WTC11 (cell line): ENCODE measurements at places on chromosomes 3 and 15. TPM values are rescaled to one million over a fixed set of nuclear protein-coding genes. Genes with fewer than 3 reads are reported as not detected.

ANKRD34C gene
- total RNA-seq: not detected in 3 replicates

DNA sequence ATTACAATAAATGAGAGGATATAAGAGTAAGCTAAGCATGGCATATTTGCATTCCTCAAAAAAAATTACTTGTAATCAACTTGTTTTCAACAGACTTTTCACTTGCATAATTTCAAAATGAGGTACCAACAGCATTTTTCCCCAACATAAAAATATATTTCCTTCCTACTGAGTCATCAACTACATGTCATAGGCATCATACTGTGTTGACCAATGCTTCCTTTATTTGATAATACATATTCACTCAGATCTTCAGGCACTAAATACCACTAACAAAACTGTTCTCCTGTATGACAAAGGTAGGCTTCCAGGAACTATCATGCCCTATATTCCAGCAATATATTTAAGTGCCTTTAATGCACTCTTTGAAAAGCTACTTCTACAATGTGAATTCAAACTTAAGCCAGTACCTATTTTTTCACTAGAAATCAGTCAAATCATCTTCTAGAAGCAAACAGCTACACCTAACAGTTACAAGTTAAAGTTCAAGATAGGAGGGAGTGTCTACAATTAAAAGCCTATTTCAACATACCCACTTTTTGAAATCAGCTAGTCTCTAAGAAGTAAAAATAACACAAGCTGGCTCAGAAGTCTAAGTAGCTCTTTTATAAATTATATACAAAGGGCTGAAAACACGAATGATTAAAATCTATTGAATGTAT lies 11.3 kb downstream of the ADAM10 start:
- DNase-seq: no peak

DNA sequence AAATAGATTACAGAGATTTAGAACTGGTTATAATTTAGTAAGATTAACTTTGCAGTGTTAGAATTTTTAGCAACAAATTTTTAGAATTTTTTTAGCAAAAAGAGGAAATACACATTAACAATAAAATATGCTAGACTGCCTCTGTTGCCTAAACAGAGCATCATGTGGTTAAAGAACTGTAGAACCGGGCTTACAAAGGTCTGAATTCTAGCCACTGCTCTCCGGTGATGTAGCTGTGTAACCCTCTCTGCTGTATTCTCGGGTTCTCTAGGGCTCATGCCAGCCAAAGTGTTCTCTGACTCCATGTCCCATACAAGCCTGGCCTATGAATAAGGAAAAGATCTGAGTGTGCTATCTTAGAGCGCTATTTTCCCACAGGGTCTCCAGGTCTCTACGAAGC lies 2.9 kb upstream of the P2RY12 start:
- DNase-seq: no peak

DNA sequence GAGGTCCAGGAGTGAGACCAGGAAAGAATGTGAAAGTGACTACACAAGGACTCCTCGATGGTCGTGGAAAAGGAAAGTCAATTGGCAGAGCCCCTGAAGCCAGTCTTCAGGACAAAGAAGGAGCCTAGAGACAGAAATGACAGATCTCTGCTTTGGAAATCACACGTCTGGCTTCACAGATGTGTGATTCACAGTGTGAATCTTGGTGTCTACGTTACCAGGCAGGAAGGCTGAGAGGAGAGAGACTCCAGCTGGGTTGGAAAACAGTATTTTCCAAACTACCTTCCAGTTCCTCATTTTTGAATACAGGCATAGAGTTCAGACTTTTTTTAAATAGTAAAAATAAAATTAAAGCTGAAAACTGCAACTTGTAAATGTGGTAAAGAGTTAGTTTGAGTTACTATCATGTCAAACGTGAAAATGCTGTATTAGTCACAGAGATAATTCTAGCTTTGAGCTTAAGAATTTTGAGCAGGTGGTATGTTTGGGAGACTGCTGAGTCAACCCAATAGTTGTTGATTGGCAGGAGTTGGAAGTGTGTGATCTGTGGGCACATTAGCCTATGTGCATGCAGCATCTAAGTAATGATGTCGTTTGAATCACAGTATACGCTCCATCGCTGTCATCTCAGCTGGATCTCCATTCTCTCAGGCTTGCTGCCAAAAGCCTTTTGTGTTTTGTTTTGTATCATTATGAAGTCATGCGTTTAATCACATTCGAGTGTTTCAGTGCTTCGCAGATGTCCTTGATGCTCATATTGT lies 6.0 kb downstream of the CCR2 start:
- no peak for DNase-seq

- no peak for DNase-seq
Observed at GRCh38 chr3:102299125-102299877, 135.5 kb upstream of the ZPLD1 start.

- no peak for DNase-seq
Observed at GRCh38 chr3:67289626-67290025, 291.5 kb downstream of the KBTBD8 start.
